Diencephalon (tissue), 1 donor: ENCODE measurements at places on chromosomes 12 and 14. TPM values are rescaled to one million over a fixed set of nuclear protein-coding genes. Genes with fewer than 3 reads are reported as not detected.

The NKX2-1 gene
- total RNA-seq = 21.5 TPM

The RFX4 gene
- 16.8 TPM for total RNA-seq

The KRT82 gene
- total RNA-seq = not detected

The NDRG2 gene
- 387 TPM for total RNA-seq

The CLEC1B gene
- not detected for total RNA-seq

The HEBP1 gene
- total RNA-seq = 5.8 TPM

The RASAL1 gene
- 6.5 TPM for total RNA-seq
